ENCODE measurements at places on chromosomes 6 and 20. TPM values are rescaled to one million over a fixed set of nuclear protein-coding genes. Genes with fewer than 3 reads are reported as not detected.

C6orf58 gene
- total RNA-seq, result not detected

BMP6 gene
- 0.50 TPM for total RNA-seq

PRND gene
- not detected for total RNA-seq

TSBP1 gene
- total RNA-seq, result not detected

MTG2 gene
- 44.4 TPM for total RNA-seq

BPIFB2 gene
- not detected for total RNA-seq

KCNQ5 gene
- 13.7 TPM for total RNA-seq

PNPLA1 gene
- total RNA-seq, result not detected

TMEM217 gene
- 6.1 TPM for total RNA-seq

GJA10 gene
- not detected for total RNA-seq

C6orf132 gene
- total RNA-seq, result 0.40 TPM

LRRC73 gene
- 0.14 TPM for total RNA-seq

OPRM1 gene
- not detected for total RNA-seq

APOBEC2 gene
- not detected for total RNA-seq

ADAM33 gene
- not detected for total RNA-seq

ADTRP gene
- 4.7 TPM for total RNA-seq

PHACTR1 gene
- total RNA-seq, result 0.26 TPM

ZNF391 gene
- 0.92 TPM for total RNA-seq

OOEP gene
- total RNA-seq, result 0.47 TPM

CD24 gene
- 0.49 TPM for total RNA-seq

LAMA5 gene
- 2.1 TPM for total RNA-seq

GPSM3 gene
- 82.4 TPM for total RNA-seq

KIF6 gene
- total RNA-seq, result 0.17 TPM

BNIP5 gene
- total RNA-seq, result not detected

SMIM26 gene
- total RNA-seq, result 55.8 TPM

HLA-DOB gene
- total RNA-seq, result 4.2 TPM

ANKRD66 gene
- not detected for total RNA-seq

PXDC1 gene
- 0.12 TPM for total RNA-seq

PM20D2 gene
- total RNA-seq, result 18.9 TPM

ZBTB46 gene
- 1.0 TPM for total RNA-seq

SOX18 gene
- total RNA-seq, result 0.84 TPM

CNR1 gene
- total RNA-seq, result not detected

MAPK13 gene
- total RNA-seq, result 59.4 TPM

CTAGE9 gene
- total RNA-seq, result not detected

TMEM151B gene
- total RNA-seq, result not detected

TREML2 gene
- 3.5 TPM for total RNA-seq

TRIM31 gene
- total RNA-seq, result 0.09 TPM

BHLHE23 gene
- not detected for total RNA-seq

VIP gene
- total RNA-seq, result not detected

CTCFL gene
- total RNA-seq, result not detected

CCN6 gene
- total RNA-seq, result 0.26 TPM

DEFB132 gene
- not detected for total RNA-seq

Measured in activated CD4-positive, alpha-beta T cell treated with anti-CD3 and anti-CD28 coated beads, Interleukin-2, amount 10 ng/mL, durations not matched to agents 24 days and 14 days (primary cell).